ENCODE measurements at places on chromosomes 7 and 10.

- DNase-seq, result no peak
Observed at GRCh38 chr7:94382746-94383145, 11.9 kb upstream of the COL1A2 start.

GRCh38 chr10:56622335-56622973 lies 261.4 kb upstream of the ZWINT start:
- DNase-seq, result no peak

DNA sequence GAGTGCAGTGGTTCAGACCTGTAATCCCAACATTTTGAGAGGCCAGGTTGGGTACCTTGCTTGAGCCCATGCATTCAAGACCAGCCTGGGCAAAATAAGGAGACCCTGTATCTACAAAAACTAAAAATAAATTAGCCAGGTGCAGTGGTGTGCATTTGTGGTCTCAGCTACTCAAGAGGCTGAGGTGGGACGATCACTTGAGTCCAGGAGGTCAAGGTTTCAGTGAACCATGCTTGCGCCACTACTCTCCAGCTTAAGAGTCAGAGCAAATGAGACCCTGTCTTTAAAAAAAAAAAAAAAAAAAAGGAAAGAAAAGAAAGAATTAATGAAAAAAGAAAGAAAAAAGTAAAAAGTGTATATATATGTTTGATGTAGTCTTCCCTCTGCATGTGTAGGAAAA lies 24.7 kb downstream of the MICU1 start:
- DNase-seq, result no peak

- no peak for DNase-seq
Observed at GRCh38 chr10:8498881-8499280, 444.4 kb downstream of the GATA3 start.

- no peak for DNase-seq
Observed at GRCh38 chr10:29849126-29849833, 210.1 kb downstream of the JCAD start.

DNA sequence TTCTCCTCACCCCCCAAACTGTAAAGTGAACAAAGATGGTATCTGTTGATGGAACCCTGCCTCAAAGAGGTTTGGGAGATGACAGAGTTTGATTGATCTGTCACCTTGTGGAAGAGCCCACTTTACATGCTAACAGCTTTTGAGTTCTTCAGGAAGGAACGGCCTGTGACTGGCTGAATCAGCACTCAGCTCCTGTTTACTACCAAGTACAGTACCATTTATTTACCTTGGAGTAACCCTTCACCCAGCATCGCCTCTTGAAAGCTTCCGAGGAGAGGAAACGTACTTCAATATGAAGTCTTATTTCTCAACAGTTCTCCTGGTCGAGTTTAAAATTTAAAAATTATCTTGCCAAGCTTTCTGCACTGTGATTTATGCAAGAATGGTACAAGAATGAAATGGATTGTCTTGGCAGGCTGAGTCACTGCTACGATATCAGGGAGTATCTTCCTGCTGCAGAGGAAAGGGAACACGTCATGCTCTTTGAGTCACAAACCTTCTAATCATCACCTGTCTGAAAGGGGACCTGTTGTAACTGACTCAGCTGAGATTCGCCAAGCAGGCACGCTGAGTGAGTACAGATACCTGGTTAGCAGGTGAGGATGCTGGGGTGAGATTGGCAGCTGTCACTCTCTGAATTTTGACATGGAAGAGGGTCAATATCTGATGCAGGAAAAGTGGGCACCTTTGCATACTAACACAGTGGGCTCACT lies 30.1 kb downstream of the KLF6 start:
- peak; percentile 93 for DNase-seq
